NCI-H226 (cell line): ENCODE measurements at places on chromosomes 13 and 19.

DNA sequence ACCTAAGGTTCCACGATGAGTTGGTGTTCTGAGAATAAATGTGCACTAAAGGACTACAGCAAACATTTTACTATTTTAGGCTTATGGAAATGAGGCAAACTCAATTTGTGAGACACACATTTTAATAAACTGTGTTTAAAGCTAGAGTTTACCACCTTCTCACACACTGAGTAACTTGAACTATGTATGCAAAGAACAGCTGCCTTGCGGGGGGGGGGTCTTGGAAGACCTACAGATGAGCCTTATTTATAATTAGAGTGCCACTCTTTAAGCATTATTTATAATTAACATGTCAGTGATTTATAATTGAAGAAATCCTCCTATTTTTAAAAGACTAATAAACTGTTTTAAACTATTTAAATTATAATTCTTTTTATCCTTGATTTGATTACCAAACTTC lies 300.4 kb downstream of the DLEU7 start:
- no peak for DNase-seq

DNA sequence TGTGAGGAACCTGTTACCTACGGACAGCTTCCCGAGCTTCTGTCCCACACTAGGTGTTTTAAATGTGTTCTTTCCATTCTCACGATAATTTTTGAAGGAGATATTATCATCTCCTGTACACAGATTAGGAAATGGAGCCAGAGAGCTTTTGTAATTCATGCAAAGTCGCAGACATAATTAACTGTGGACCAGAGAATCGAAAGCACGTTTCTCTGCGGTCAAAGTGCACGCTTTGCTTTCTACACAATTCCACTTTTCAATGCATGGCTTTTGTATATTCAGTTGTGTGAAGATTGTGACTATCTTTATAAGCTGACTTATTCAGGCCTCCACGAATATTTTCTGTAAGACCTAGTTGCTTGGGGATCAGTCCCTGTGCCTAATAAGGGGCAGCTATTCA lies 81.7 kb upstream of the SLC10A2 start:
- no peak for DNase-seq

GRCh38 chr13:33106656-33107360 lies 90.6 kb downstream of the KL start:
- no peak for DNase-seq

- no peak for DNase-seq
Observed at GRCh38 chr13:37201081-37201480, 95.6 kb upstream of the CSNK1A1L start.

GRCh38 chr19:919199-920050 lies 2.3 kb downstream of the KISS1R start:
- no peak for DNase-seq
